Activated CD8-positive, alpha-beta memory T cell treated with anti-CD3 and anti-CD28 coated beads, Interleukin-2, amount 10 ng/mL, durations not matched to agents 7 days and 5 days (primary cell): ENCODE measurements at places on chromosomes 1 and 21.

DNA sequence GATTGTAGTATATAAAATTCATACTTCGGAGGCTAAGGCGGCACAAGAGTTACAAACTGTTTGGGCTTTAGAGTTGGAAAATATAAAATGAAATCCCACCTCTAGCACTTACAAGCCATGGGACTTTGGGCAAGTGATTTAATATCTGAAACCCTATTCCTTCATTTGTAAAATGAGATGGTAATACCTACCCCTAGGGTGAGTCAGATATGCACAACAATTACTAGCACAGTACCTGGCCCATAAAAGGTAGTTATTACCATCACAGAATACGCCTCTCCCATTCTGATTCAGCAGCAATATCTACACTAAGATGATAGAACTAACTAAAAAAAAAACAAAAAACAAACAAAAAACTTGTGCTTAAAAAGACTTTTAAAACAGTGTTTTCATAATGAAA, 3.5 kb downstream of the KLHL12 start:
- DNase-seq = no peak

GRCh38 chr1:37171691-37172090, 137.4 kb upstream of the GRIK3 start:
- DNase-seq = no peak

- DNase-seq = peak; percentile 80
Observed at GRCh38 chr1:204162494-204163074, 3.6 kb downstream of the REN start.

DNA sequence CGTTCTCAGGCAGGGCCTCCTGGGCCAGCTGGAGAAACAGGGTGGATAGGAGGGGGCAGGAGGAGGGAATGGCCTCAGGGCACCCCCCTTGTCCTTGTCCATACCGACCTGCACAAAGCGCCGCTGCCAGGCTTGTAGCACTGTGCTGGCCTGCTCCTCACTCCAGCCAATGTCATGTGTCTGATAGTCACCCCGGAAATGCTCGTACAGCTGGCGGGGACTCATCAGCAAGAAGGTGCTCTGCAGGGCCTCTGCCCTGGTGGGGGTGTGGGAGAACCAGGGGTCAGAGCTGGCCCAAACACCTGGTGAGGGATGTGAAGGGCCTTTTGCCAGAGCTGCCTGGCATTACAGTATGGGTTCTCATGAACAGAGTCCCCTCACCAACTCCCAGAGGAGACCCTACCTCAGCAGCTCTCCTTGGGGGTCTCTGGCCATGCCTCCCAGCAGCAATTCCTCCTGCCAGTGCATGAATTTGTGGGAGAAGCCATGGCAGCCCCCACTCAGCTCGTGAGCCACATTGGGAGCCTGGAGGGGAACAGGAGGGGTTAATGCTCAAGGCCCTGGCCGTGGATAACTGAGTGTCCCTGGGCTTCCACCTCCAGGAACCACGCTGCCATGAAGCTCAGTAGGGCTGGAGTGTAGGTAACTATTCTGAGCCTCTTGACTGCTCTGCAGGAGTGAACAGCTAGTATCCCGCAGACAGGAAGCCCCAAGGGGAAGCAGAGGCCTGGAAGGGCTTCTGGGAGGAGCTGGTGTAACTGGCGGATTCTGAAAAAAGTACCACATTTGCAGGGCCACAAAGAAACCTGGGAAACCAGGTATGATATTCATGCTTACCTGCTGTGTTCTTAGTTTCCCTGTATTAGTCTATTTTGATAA, 13.3 kb downstream of the PTCH2 start:
- no peak for DNase-seq

DNA sequence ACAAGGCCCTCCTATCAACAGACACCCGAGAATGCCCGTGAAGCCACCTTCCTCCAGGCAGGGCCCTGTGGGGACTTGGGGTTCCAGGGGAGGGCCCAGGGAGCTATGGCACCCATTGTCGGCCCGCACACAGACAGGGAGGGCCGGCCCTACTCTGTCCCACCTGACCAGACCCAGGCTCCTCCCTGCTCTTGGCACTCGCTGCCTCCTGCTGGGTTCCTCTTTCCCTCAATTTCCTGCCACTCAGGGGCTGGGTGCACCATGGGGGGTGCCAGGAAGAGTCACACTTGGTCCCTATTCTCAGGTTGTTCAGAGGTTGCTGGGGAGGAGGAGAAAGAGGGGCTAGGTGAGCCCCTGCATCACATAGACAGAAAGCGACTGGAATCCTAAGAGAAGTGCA, 8.0 kb upstream of the OXCT2 start:
- DNase-seq = no peak

GRCh38 chr1:236103059-236103458, 38.2 kb upstream of the NID1 start:
- no peak for DNase-seq

DNA sequence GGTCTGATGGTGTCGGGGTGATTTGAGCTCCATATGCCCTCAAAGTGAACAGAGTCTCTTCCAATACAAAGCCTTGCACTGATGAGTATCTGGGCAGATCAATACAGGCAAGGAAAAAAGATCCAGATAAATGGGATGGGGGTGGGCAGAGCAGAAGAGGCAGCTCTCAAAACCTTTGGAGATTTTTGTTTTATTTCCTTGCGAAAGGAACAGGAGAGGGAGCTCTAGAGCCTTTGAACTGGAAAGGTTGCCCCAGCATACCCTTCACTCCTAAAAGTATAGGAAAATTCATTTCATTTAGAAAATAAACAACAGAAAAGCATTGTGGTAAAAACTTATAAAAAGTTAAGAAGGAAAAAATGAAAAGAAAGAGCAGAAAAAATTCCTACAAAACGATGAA, 31.4 kb upstream of the OLIG2 start:
- no peak for DNase-seq

GRCh38 chr1:7594002-7594713, 176.9 kb upstream of the VAMP3 start:
- DNase-seq = no peak

GRCh38 chr1:41317361-41317760, 43.9 kb upstream of the FOXO6 start:
- peak; percentile 21 for DNase-seq

GRCh38 chr1:184890539-184890973, 83.8 kb downstream of the NIBAN1 start:
- DNase-seq = peak; percentile 67

- no peak for DNase-seq
Observed at GRCh38 chr1:166121010-166121409, 45.8 kb downstream of the FAM78B start.

DNA sequence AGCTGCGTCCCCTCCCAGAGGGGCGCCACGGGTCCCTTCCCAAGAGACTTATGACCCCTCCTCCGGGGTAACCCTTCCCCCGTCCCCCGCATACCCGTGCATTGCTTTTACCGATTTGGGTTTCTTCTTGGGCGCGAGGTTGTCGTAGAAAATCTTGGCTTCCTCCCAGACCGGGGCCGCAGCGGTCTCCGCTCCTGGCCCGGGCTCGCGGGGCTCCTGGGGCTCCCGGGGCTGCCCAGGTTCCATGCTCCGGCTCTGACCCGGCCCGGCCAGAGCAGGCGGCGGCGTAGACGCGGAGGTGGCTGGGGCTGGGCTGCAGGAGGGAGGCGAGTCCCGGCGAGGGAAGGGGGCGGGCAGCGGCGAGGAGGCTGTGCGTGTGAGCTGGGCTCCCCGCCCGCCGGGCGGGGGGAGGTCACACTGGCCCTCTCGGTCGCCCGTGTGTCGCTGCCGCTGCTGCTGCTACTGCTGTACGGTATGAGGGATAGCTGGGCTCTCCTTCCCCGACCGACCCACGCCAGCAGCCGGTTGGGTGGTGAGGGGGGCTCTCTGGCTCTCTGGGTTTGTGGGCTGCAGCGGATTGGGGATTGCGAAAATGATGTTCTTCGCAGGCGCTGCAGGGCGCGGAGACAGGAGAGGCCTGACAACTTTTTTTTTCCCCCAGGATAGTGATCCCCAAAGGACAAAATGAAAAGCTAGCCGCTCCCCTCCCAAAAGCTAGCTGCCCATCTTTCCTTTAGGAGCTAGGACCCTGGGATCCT, at the start of gene NT5C1A:
TSS of gene NT5C1A (minus strand) at position 315 of the 758 bp plus-strand sequence. CDS start at position 246, 69 bp downstream.
- no peak for DNase-seq

DNA sequence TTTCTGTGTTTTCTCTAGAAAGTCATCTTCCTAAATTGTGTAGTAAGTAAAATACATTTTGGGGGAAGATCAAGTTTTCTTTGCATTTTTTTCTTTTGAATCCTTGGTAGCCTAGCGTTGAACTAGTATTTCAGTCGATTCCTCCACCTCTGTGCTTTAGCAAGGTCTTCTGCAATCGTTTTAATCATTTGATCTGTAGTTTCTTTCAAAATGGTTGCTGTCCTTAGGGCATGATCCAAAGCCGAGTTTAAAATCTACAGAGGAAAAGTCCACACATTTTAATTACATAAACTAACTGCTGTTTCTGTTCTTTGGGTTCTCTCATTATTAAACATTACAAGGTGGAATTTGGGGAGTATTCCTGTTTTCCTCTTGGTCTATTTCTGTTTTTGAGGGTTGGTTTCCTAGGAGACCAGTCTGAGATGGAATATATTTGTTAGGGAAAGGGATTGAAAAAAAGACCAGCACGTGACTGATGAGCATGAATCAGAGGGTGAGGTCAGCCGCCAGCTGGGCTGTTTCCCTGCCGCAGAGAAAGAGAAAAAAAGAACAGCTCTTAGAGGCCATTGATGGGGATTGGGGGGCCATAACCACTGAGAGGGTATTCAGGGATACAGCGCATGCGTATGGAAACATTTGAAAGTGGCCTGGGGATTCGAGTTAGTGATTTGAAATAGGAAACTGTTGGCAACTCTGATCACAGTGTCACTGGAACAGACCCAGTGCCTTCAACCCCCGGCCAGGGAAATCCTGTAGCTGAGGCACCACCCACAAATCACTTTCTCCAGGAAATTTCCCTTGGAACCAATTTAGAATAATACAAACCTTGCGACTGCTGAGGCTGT, 40.6 kb downstream of the AKNAD1 start:
- no peak for DNase-seq

DNA sequence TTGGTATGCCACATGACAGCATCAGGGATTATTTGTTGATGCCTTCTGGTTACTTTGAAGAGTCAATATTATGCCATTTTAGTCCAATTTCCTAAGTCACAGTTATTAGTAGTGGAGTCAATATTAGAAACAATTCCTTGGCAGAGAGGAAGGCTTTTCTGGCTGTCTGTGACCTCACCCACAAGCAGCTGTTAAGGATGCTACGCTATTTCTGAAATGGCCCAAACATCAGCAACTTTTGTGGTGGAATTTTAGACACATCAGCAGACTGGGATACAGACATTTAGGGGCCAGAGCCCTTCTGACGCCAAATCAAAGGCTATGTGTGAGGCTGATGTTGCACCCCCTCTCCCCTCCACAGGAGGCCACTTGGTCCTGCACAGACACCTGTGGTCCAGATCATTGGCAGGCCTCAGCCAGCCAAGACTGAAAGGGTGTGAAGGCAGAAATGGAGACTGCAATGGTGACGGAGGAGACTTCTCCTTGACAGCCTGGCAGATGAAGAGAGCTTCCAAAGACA, 9.2 kb upstream of the RXRG start:
- DNase-seq = no peak

DNA sequence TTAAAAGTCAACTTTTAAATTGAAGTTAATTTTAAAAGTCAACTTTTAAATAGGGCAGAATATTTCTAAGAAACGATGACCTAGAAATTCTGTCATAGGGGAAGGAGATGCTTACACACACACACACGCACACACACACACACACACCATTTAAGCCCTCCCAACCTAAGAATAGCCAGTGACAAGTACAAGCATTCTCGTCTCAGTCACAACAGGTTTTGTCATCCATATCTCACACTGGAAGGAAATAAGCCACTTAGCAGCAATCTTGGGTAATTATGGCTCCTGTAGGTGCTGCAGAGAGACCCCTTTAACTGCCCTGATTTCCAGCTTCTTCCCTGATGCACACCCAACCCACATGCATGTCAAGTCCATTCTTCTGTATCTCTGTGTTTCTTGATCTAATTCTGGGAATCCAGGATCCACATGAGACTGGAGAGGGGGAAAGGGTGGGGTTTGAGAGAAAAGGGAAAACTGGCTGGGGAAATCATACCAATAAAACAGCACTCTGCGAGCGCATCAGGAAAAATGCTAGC, 338.1 kb downstream of the PAPPA2 start:
- no peak for DNase-seq

- no peak for DNase-seq
Observed at GRCh38 chr1:169308313-169309039, 59.1 kb downstream of the NME7 start.

GRCh38 chr1:19662313-19662712, 2.4 kb upstream of the HTR6 start:
- no peak for DNase-seq

DNA sequence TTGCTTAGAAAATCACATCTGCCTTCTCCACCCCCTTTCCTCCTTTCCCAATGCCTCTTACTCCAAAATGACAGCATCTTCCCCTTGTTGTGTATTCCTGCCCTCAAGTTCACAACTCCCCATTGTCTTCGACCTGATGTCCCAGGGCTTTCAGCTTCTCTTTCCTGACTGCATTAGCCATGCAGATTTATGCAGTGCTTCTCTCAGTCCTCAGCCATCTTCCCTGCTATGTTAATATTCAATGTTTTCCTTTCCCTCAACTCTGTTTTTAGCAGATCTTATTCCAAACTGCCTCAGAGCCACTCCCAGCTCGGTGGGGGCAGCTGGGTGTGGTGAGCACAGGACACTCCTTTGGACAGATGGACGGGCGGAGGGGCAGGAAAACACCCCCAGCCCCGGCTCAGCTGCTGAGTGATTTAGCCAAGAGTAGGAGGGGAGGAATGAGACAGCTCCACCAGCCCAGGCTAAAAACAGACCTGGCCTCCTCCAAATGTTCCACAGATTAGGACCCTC, 71.0 kb downstream of the CD2 start:
- no peak for DNase-seq

- no peak for DNase-seq
Observed at GRCh38 chr1:162303004-162303344, 73.7 kb downstream of the SPATA46 start.

- DNase-seq = no peak
Observed at GRCh38 chr1:84642774-84643173, 47.5 kb downstream of the SSX2IP start.
